Breast epithelium (tissue), 4 donors: ENCODE measurements at places on chromosomes 2 and 18. TPM values are rescaled to one million over a fixed set of nuclear protein-coding genes. Genes with fewer than 3 reads are reported as not detected.

UNC50 gene
- total RNA-seq = 51.8 TPM

UGT1A4 gene
- not detected for total RNA-seq

KCNG3 gene
- not detected for total RNA-seq

KANSL1L gene
- total RNA-seq = 55.8 TPM

MDH1B gene
- 4.7 TPM for total RNA-seq

NT5DC4 gene
- not detected for total RNA-seq

DNAH6 gene
- 2.3 TPM for total RNA-seq

CYRIA gene
- 12.5 TPM for total RNA-seq

APLF gene
- 14.5 TPM for total RNA-seq

SCYGR1 gene
- total RNA-seq = not detected

ARHGAP25 gene
- 10.8 TPM for total RNA-seq

FBXO15 gene
- 1.3 TPM for total RNA-seq

NETO1 gene
- total RNA-seq = 0.32 TPM

ANO7 gene
- total RNA-seq = 1.6 TPM

HJURP gene
- not detected for total RNA-seq

ALK gene
- 0.64 TPM for total RNA-seq

CLHC1 gene
- total RNA-seq = 17.7 TPM

ALPG gene
- total RNA-seq = not detected

MAP4K4 gene
- total RNA-seq = 89.1 TPM

FZD7 gene
- 12.5 TPM for total RNA-seq

CHRND gene
- not detected for total RNA-seq

TMEM37 gene
- 8.8 TPM for total RNA-seq

EPC2 gene
- 58.5 TPM for total RNA-seq

MARCHF4 gene
- not detected for total RNA-seq

QPCT gene
- total RNA-seq = 3.7 TPM

LRRTM1 gene
- total RNA-seq = not detected

MCFD2 gene
- 83.0 TPM for total RNA-seq

LONRF2 gene
- 5.1 TPM for total RNA-seq

TLX2 gene
- total RNA-seq = not detected

LOXHD1 gene
- 1.6 TPM for total RNA-seq

CDK15 gene
- total RNA-seq = 4.6 TPM

KLHL14 gene
- 0.33 TPM for total RNA-seq

FSIP2 gene
- 1.6 TPM for total RNA-seq

SERPINB4 gene
- not detected for total RNA-seq

WDR54 gene
- total RNA-seq = 9.4 TPM

DPYSL5 gene
- total RNA-seq = not detected

SLC9A4 gene
- total RNA-seq = not detected

UGT1A7 gene
- total RNA-seq = not detected

ING5 gene
- total RNA-seq = 29.6 TPM

METTL5 gene
- total RNA-seq = 52.7 TPM

ZNF2 gene
- 8.2 TPM for total RNA-seq

TPO gene
- total RNA-seq = 15.1 TPM

MOGAT1 gene
- not detected for total RNA-seq

VWC2L gene
- not detected for total RNA-seq

LMAN2L gene
- 21.9 TPM for total RNA-seq

CD8A gene
- total RNA-seq = 3.2 TPM

MYCN gene
- total RNA-seq = 0.32 TPM

RGPD4 gene
- not detected for total RNA-seq

PROKR1 gene
- total RNA-seq = not detected

MAIP1 gene
- 27.4 TPM for total RNA-seq

OSBPL6 gene
- total RNA-seq = 1.8 TPM

IMPA2 gene
- total RNA-seq = 26.2 TPM

CD207 gene
- total RNA-seq = not detected

SLC16A14 gene
- 7.5 TPM for total RNA-seq

MAP3K20 gene
- total RNA-seq = 67.0 TPM

CD28 gene
- 2.2 TPM for total RNA-seq

PSMD1 gene
- total RNA-seq = 73.0 TPM

MRO gene
- 0.59 TPM for total RNA-seq

SH3RF3 gene
- 3.2 TPM for total RNA-seq
